ENCODE measurements at places on chromosomes 2 and 18.

- DNase-seq, result no peak
Measured at GRCh38 chr2:17035010-17035409, 369.4 kb upstream of the CYRIA start.

DNA sequence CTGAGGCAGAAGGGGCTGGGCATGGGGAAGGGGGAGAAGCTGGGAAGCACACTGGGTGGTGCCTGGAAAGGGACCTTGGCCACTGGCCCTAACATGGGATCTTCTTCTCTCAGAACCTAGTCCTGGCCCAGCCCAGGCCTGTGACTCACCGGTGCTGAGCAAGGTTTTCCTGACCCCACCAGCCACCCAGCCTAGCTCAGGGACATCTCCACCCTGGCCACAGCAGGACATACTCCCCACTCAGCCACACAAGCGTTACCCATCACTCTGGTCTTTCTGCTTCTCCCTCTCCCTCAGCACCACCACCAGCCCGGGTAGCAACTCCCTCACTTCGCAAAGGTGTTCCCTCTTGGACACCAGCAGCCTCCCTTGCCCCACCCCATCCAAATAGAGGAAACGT, 22.8 kb downstream of the TNS1 start:
- DNase-seq, result no peak

DNA sequence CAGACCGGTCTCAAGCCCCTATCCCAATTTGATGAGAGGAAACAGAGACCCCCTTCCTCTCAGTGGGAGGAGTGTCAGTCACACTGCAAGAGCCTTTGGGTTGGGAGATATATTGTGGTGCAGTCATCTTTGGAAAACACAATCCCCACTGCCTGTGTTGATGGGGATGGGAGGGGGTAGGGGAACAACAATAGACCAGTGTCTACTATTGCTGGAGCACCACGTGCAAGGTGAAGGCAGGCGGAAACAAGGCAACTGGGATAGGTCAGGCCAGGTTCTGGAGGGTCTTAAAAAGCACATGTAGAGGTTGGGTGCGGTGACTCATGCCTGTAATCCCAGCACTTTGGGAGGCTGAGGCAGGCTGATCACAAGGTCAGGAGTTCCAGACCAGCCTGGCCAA, 127.9 kb downstream of the ZFP36L2 start:
- no peak for DNase-seq

DNA sequence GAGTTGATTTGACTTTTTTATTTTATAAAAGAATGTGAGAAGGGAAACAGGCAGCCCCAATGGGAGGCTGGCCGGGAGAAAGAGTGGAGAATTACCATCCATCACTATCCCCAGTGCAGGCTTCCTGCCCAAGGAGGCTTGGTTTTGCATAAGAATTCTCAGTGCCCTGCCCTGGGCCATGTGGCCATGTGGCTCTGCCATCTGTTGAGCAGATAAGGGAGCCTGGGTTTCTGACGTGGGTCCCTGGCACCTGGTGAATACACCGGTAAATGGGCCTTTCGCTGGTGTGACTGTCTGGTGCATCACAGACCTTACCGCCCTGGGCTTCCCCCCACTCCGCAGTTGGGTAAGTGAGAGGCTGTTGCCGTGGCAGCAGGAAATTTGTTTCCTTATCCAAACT, 54.5 kb upstream of the TMEM163 start:
- DNase-seq, result no peak

GRCh38 chr2:9137379-9138150, 69.0 kb upstream of the ASAP2 start:
- no peak for DNase-seq

DNA sequence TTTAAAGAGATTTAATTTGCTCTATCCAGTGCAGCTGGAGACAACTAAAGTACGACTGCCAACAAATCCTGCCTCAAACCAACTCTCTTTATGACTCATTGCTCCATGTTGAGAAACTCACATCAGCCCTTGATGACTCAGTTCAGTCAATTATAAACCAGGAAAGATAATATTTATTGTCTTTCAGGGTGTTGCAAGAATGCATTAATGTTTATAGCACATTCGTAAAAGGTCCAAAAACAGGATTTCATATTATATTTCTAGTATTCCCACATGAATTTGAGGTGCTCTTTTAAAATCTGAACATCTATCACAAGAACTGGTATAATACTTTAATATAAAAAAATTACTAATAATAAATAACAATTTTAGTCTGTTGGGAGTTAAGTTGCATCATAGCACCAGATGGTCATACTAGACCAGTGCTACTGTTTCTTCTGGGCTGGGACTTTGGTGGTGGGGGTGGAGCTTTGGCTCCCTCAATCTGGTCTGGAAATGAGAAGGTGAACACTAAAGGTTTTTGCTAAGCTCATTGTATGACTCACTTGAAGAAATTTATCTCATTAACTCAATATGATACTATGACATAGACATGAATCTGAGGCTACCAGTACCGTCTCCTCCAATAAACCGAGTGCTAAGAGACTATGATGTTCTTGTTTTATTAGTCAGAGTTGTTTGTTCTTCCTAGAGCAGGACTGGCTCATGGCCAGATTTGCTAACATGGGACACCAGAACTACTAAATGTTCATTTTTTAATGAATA, 26.6 kb upstream of the MAP3K20 start:
- DNase-seq, result no peak

DNA sequence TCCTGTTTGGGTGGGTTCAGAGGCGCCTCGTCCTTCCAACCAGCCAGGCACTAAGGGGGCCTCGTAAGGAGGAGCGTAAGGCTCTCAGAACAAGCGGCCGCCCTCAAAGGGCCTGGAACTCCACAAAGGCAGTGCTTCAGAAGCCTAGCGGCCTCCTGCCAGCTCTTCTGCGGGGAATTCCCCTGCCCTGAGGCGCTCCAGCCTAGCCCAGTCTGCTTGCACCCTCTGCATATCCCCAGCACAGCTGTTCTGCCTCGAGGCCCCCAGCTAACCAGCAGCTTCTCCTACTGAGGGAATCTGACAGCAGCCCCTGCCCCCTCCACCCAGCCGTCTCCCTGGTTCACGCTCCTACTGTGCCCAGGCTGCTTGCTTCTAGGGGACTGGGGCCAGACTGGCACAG, 265.9 kb downstream of the TFCP2L1 start:
- no peak for DNase-seq

DNA sequence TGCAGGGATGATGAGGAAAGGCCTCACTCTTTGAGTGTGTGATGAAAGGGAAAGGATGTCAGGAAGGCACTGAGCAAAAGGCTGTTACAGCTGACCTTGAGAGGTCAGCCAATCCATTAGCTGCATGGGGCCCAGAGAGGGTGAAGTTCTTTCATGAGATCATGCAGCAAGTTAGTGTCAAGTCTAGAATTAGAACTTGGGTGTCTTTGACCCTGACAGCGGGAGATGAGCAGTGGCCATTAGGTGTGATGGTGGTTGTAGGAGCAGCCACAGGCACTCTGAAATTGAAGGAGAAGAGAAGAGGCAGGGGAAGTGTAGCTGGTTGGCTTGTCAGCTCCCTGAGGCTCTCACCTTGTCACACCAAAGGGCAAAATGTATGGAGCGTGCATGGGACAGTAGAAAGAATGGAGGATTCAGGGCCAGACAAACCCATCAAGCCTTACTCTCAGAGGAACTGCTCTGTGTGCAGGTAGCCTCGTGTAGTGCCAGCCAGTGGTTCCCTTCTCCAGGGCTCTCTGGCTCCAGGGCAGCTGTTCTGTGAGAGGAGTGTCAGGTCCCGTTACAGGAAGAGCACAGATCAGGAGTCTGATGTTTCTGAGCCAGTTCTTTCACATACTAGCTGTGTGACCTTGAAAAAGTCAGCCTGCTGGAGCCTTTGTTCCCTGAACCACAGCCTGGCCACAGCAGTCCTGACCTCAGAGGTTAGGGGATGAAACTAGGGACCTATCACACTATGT, 35.9 kb downstream of the MAP4K4 start:
- no peak for DNase-seq

- DNase-seq, result no peak
Measured at GRCh38 chr2:50401772-50402653, 629.9 kb downstream of the NRXN1 start.

GRCh38 chr18:77201506-77201905, 48.1 kb upstream of the GALR1 start:
- no peak for DNase-seq

DNA sequence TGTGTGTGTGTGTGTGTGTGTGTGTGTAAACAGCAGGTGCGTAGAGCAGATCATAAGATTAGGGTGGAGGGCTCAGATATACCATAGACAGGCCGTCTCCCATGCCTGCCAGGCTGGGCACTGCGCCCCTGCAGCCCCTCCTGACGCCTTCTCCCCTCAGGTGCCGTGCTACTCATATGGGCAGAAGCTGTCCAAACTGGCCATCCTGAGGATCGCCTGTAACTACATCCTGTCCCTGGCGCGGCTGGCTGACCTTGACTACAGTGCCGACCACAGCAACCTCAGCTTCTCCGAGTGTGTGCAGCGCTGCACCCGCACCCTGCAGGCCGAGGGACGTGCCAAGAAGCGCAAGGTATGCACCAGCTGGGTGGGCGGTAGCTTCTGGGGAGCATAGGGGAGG, 10.0 kb downstream of the ATOH8 start:
- DNase-seq, result no peak

- no peak for DNase-seq
Measured at GRCh38 chr2:188523919-188524318, 232.2 kb downstream of the GULP1 start.

- DNase-seq, result no peak
Measured at GRCh38 chr2:180150606-180151005, 143.5 kb upstream of the CWC22 start.

DNA sequence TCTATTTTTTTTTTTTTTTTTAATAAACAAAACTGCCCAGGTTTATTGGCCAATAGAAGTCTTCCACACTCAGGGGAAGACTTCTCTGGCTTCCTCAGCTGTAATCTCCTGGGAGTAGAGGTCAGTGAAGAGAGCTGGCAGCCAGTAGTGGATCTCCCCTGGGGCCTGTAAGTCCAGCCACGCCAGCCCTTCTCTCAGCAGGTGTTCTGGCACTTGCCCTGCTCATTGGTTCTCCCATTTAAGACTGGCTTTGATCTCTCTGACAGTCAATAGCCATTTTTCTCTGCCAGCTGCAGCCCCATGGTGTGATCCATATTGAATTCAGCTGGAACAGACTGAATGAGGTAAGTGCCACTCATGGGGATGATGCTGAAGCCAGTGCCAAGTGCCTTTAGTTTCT, 170.6 kb upstream of the SPHKAP start:
- no peak for DNase-seq

Data from stimulated activated CD8-positive, alpha-beta memory T cell treated with anti-CD3 and anti-CD28 coated beads, Interleukin-7, amount 100 ng/mL, for 1 hour (primary cell).